ENCODE measurements at places on chromosomes 2 and 18. TPM values are rescaled to one million over a fixed set of nuclear protein-coding genes. Genes with fewer than 3 reads are reported as not detected.

DNA sequence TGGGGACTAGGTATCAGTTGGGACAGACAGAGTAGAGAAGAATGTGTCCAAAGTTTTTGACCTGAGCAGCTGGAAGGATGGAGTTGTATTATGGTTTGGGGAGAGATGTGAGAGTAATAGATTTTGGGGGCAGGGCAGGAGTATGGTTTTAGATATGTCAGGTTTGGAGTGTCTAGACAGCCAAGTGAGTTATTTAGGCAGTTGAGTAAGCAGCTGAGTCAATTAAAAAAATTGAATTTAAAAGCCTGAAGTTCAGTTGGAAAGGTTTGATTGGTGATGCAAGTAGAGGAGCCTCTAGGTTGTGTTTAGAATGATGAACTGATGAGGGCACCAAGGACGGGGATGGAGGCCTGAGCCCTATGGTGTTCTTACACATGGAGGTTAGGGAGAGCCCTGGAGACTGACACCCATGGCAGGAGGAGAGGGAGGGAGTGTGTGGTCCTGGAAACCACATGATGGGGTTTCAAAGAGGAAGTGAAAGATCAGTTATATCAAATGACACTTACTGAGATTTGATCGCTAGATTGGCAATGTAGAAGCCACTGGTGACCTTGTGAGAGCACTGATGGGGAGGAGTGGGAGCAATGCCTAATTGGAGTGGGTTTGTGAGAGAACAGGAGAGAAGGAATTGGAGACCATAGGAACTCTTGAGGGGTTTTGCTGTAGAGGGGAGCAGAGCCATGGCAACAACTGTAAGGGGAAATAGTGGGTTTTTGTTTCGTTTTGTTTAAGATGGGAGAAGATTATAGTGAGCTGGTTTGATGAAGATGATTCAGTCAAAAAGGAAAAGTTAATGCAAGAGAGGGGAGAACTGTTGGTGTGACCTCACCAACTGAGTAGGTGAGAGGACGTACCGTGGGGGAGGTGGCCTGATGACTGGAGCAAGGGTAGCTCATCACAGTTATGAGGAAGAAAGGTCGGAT, 10.3 kb downstream of the ITGA6 start:
- no peak for DNase-seq

- no peak for DNase-seq
Measured at GRCh38 chr18:8293184-8293583, 316.1 kb upstream of the RAB12 start.

ACTR1B gene
- 63.4 TPM for total RNA-seq

DNA sequence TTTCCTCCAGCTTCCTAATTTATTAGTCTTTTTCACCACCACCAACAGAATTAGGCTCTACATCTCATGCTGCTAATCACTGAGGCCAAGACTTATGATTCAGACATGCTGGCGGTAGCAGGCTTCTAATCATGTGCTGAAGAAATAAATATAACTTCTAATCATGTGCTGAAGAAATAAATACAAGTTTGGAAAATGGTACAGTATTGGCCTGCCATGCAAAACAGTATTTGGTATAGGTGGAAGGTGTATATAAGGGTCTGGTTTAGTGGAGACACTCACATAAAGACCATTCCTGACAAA, 240.7 kb downstream of the TGIF1 start:
- no peak for DNase-seq

DNA sequence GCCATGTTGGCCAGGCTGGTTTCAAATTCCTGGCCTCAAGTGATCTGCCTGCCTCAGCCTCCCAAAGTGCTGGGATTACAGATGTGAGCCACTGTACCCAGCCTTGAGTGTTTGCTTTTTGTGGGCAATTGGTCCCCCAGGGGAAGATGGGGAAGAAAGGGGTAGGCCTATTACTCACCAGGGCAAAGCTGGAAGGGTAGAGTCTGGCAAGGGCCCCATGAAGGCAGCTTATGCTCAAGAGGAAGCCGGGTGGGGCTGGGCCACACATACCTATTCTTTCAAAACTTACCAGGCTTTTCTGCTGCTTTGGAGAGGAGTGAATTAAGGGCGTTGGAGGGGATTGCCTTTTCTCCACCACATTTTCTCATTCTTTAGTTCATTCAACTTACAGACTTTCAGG, 24.5 kb upstream of the CD28 start:
- no peak for DNase-seq

DNA sequence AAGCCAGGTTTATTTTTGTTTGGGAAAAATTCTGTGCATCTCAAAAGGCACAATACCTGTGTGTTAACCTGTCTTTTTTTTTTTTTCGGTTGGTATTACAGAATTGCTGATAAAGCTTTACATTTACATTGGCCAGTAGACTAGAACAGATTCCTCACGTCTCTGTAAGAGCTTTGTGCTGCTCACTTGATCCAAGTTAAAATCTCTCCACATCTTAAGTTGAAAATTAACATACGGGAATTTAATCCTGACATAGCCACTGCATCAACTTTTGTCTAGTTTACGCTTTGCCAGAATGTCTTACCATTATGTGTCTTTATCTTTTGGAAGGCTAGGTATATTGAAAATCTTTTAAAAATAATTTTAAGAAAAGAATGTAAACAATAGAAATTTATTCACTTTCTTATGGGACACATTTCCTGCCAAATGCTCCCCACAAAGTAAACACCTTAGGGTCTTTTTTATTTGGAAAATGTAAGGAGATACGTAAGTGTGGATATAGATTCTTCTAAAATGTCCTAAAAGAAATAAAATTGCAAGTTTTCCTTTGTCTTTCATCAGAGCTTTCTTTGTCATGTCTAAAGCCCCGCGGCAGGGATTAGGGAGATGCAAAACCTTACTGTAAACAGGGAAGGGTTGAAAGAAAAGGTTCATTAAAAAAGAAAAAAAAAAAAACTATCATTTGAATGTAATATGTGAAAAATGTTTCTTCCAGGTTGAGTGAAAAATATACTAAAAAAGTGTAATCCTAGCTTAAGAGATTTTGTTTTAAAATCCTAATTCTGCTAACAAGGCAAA, 912.8 kb downstream of the NRXN1 start:
- no peak for DNase-seq
